Posterior cingulate gyrus (tissue), 11 donors: ENCODE measurements at places on chromosomes 5 and 9.

DNA sequence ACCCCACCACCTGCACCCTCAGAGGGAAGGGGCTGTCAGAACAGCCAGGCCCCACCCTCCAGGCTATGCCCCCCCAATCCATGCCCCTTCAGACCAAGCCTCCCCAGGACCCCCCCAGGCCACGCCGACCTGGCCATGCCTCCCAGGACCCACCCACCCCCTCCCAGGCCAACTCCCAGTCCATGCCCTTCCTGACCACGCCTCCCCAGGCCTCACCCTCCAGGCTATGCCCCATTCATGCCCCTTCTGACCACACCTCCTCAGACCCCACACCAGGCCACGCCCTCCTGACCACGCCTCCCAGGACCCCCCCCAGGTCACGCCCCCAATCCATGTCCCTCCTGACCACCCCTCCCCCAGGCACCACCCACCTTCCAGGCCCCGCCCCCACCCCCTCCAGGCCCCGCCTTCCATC, 27.6 kb downstream of the TPPP start:
- no peak for DNase-seq

- no peak for DNase-seq
Measured at GRCh38 chr9:137243626-137244485, 2.8 kb downstream of the TUBB4B start.

GRCh38 chr5:179151286-179152118, 91.3 kb downstream of the ZNF354C start:
- no peak for DNase-seq

- no peak for DNase-seq
Measured at GRCh38 chr9:529731-530130, 311.8 kb upstream of the DMRT1 start.

DNA sequence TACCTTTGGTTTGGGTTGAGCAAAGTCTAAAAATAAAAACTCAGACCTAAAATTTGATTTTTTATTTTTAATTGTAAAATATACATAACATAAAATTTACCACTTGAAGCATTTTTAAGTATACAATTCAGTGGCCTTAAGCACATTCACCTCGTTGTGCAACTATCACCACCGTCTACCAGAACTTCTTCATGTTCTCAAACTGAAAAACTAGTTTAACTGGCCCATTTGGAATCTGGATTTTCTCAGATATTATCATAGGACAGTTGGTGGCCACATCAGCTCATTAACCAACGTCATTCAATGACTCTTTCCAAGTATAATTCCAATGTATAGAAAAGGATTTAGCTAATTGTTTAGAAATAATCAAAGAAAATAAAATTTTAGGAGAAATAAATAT, 319.3 kb downstream of the TLE1 start:
- DNase-seq, result no peak

DNA sequence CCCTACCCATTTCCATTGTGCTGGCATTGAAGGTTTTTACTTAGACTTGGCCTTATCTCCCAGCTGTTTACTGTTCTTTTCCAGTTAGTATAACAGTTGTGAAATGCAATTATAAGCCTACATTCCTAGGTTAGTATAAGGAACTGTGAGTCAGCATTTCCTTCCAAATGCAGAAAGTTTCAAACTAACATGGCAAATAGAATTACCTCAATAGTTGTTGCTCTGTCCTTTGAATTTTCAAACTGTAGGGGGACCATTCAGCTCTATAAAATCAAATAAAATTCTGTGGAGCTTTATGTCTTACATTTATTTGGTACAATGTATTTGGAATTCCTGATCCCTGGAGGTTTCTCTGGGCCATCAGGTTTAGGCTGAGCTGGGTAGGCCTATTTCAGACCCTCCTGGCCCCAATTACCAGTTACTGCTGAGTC, 47.2 kb downstream of the ARHGEF28 start:
- DNase-seq, result no peak

GRCh38 chr9:8254541-8254940, 455.0 kb upstream of the DMAC1 start:
- no peak for DNase-seq

GRCh38 chr5:143659599-143660238, 152.2 kb upstream of the HMHB1 start:
- no peak for DNase-seq

GRCh38 chr5:14204011-14204670, 61.0 kb downstream of the TRIO start:
- no peak for DNase-seq

DNA sequence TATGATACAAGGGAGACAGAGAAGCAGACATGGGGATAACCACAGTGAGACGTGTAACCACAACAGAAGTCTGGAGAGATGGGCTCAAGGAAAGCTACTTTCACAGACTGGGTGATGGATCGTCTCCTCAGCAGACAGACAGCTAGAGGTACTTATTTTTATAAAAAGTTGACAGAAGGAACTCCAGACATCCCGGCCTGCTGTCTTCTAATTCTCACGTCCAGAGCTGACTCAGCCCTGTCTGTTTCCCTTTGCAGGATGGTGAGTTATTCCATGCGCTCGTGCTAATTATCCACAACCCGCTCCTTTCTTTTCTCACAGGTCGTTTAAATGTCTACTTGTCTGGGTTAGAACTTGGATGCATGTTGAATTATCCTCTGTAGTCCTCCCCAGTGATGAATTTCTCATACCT, 304.5 kb downstream of the CWC27 start:
- DNase-seq, result no peak

GRCh38 chr9:111974092-111974681, 77.6 kb downstream of the UGCG start:
- DNase-seq, result no peak

- no peak for DNase-seq
Measured at GRCh38 chr5:2848619-2849018, 97.1 kb upstream of the IRX2 start.

GRCh38 chr5:40486437-40487275, 193.1 kb upstream of the PTGER4 start:
- DNase-seq, result no peak

- no peak for DNase-seq
Measured at GRCh38 chr9:37706290-37706689, 47.3 kb upstream of the TRMT10B start.

GRCh38 chr9:97847474-97848214, 5.4 kb upstream of the FOXE1 start:
- peak; percentile 64 for DNase-seq

DNA sequence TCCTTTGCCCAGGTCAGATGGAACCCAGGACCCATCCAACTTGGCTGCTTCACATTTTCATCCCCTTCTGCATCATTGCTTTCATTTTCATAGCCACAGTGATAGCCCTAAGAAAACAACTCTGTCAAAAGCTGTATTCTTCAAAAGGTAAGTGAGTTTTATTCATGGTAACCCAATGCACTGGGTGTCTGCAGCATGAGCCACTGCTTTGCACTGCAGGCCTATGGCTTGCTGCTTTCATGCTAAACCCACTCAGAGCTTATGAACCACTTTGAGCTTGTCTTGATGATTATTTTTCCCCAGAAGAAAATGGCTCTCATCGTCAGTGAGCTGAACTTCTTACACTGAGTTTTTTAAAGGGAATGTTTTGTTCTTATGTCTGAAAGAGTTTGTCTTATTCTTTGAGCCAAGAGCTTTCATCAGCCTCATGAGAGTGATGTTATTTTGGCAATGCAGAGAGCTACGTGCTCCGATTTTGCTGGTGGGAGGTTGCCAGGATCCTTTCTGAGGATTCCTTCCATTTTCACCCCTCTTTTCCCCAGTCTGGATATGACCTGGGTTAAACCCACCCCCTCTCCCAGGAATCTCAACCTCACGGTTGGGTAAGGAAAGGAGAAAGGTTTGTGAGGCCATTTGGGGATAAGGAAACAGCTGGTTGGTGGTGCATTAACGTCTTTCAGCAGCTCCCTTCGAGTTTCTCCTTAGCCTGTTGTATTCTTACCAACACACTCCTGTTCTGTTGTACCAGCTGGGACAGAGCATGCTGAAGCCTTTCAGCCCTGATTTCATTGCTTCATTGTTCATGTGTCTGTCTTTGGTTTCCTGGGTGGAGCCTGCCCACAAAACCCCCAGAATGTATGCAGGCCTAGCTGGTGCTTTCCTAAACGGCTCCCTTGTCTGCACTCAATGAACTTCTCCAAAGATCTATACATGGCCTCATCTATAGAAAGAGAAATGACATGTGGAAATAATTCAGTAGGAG, 47.6 kb downstream of the PDCD1LG2 start:
- DNase-seq, result peak; percentile 9

DNA sequence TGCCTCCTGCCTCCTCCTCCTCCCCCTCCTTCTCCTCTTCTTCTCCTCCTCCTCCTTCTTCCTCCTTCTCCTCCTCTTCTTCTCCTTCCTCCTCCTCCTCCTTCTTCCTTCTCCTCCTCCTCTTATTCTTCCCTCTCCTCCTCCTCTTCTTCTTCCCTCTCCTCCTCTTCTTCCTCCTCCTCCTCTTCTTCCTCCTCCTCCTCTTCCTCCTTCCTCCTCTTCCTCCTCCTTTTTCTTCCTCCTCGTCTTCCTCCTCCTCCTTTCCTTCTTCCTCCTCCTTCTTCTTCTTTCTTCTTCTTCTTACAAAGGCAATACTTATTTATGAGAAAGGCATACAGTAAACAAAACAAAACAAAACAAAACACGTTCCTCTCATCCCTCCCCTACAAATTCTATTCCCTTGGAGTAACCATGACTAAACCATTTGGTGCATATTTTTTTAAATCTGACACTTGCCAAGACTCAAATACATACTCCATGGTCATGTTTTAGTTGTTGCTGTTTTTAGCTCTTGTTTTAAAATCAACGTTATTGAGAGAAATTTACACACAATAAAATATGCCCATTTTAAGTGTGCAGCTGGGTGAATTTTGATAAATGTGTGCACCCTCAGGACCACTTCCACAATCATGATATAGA, 135.6 kb downstream of the FOXD1 start:
- no peak for DNase-seq

DNA sequence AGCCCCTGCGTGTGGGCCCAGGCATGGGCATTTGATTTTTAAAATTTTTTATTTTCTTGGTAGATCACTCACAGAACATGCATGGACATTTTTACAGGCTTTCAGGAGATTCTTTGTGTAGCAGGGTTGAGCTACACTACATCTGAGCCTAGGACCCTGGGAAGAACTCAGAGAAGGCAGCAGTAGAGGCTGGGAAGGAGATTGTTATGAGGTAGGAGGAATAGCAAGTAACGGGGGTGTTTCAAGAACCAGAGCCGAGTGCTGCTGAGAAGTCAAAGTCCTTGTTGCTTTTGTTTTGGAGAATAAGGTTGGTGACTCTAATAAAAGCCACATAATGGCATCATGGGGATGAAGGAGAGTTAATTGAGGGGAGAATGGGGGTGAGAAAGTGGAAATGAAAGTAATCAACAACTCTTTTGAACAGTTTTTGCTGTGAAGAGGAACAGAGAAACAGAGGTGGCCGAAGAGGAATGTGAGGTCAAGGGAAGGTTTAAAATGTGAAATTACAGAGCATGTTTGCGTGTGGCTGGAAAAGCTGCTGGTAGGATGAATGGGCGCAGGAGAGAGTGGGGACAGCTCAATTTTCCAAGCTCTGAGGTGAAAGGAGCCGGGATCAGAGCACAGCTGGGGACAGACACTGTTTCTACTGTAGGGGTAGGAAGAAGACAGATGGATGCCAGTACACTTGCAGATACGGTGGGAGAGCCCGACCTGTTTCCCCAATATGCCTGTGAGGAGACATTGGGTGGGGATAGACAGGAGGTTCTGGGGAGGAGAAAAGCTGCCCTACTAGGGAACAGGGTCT, 4.7 kb upstream of the PDLIM7 start:
- DNase-seq, result no peak

GRCh38 chr5:75509956-75510355, 1.5 kb downstream of the CERT1 start:
- no peak for DNase-seq

- peak; percentile 69 for DNase-seq
Measured at GRCh38 chr9:135344523-135344901, 135.1 kb upstream of the PPP1R26 start.
